ENCODE measurements at places on chromosomes 6 and 20. TPM values are rescaled to one million over a fixed set of nuclear protein-coding genes. Genes with fewer than 3 reads are reported as not detected.

The FAM83B gene
- total RNA-seq: not detected

The SPATS1 gene
- not detected for total RNA-seq

The PACRG gene
- total RNA-seq: not detected

The SCRT2 gene
- total RNA-seq: not detected

The NRN1 gene
- total RNA-seq: 0.65 TPM

The GPR63 gene
- total RNA-seq: 0.32 TPM

Data from A549 treated with GW870086 at 1 μM for 4 hours (cell line).